ENCODE measurements at places on chromosomes 3 and 15.
A peak's percentile ranks its signal among the peaks of the same experiment; 100 is the strongest.

DNA sequence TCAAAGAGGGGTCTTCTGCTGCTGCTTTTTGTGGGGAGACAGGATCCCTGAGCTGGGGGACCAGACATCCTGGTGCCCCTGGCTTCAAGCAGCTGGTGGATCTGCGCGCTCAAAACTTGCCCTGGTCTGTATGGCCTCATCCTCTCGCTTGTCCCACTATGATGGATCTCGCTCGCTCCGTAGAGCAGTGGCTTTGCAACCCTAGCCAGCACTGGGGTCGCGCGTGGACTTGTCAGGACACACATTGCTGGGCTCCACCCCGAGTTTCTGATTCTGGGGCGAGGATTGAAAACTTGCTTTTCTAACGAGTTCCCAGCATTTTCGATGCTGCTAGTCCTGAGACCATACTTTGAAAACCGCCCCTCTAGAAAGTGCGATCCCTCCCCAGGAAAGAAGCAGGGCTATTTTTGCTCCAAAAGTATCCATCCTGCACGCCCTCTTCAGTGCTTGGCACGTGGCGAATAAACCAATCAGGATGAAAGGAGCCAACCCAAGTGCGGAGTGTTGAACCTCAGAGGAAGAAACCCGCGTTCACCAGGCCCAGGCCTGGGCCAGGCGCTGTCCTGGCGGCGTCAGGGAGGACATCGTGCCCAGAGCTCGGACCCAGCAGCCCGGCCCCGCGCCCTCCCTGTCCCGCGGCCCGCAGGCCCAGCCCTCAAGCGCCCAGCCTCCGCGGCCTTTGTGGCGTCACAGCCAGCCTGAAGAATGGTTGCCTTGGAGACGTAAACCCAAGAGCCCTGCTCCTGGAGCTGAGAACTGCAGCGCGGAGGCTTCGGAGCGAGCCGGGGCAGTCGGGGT lies at the start of gene CFAP100:
Gene CFAP100 (plus strand): TSS at position 731 of the 798 bp plus-strand sequence. CDS start 1,092 bp downstream, outside the sequence.
- no peak for DNase-seq

GRCh38 chr15:79680720-79681119 lies 216.1 kb downstream of the MTHFS start:
- DNase-seq = peak; percentile 22

DNA sequence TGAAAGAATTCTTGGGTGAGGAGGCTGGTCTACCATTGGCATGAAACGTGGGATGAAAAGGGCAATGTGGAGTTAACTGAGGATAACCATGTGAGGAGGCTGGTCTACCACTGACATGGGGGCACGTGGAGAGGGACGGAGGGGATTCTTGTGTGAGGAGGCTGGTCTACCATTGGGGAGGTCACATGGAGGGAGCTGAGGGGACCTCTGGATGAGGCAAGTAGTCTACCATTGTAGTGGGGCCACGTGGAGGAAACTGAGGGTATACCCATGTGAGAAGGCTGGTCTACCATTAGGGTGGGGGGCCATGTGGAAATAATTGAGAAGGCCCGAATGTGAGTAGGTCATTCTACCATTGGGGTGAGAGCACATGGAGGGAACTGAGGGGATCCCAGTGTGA lies 154.1 kb downstream of the FBLN2 start:
- no peak for DNase-seq

DNA sequence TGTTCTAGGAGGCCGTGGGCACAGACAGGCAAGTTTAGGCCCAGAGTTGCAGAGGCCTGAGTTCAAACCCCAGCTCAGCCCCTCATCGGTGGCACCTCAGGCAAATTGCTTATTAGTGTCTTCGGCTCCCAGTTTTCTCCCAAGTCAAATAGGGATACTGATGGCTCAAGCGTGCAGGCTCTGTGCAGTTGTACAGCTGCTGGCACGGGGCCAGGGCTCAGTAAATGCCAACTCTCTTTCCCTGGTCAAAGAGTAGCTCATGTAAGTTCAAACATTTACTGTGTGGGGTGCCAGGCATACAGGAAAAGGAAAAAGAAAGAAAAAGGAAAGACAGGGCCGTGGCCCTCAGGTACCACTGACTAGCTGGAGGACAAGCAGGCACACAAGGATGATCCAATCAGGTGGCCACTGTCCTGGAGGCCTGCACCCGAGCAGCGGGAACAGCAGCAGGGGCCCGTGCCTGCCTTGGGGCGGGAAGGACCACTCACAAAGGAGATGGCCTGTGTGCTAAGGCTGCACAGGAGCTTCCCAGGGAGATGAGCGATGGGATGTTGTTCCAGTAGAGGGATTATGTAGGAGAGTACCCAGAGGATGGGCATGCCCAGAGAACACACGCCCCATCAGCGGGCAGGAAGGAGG lies 70.8 kb downstream of the TBC1D2B start:
- DNase-seq = no peak

GRCh38 chr3:178677961-178678360 lies 141.7 kb downstream of the KCNMB2 start:
- DNase-seq = no peak

- no peak for DNase-seq
These were observed 27.3 kb downstream of the NPTN start for GRCh38 chr15:73605759-73606436.

GRCh38 chr3:40237159-40237558 lies 72.3 kb upstream of the EIF1B start:
- no peak for DNase-seq
